ENCODE measurements at places on chromosomes 3 and 15.

DNA sequence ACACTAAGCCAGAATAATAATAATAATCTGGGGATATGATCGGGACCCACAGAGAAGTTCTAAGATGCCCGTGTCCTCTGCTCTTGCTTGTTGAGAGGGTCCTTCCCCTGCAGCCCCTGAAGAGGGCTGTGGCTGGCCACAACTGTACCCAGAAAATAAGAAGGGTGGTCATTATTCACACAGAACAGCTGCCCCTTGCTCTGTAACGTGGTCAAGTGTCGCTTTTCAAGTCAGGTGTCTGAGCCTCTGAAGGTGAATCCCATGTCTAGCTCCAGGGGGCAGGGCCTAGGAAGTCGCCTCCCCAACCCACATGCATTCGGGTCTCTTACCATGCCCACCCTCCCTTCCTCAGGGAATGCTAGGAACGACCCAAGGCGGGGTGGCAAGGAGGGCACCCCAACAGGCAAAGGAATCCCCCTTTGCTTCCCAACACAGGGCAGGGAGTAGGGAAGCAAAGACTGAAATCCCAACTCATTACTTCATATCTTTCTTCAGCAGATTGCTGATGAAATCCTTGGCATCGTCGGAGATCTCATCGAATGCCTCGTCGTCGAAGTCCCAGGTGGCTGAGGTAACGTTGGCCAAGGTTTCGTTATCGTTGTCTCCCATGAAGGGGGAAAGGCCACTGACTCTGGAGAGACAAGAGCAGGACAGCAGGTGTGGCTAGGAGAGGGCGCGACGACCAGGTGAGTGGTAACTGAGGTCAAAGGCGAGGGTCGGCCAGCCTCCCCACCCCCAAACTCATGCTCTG, 44.3 kb upstream of the HACD2 start:
- DNase-seq = no peak

- no peak for DNase-seq
Observed at GRCh38 chr3:35971686-35972085, 332.4 kb downstream of the ARPP21 start.

DNA sequence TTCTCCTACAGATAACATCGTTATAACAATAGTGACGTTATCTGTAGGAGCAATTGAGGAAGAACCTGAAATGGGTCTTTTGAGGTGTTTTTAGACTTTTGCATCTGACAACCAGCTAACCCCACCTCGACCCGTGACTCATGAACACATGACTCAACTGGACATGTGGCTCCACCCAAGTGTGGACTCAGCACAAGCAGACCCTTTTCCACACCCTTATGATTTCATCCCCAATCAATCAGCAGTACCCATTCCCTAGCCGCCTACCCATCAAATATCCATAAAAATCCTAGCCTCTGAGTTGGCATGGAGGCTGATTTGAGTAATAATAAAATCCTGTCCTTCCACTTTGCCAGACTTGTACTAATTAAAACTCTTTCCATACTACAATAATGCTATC, 255.4 kb downstream of the ARPP21 start:
- DNase-seq = no peak

DNA sequence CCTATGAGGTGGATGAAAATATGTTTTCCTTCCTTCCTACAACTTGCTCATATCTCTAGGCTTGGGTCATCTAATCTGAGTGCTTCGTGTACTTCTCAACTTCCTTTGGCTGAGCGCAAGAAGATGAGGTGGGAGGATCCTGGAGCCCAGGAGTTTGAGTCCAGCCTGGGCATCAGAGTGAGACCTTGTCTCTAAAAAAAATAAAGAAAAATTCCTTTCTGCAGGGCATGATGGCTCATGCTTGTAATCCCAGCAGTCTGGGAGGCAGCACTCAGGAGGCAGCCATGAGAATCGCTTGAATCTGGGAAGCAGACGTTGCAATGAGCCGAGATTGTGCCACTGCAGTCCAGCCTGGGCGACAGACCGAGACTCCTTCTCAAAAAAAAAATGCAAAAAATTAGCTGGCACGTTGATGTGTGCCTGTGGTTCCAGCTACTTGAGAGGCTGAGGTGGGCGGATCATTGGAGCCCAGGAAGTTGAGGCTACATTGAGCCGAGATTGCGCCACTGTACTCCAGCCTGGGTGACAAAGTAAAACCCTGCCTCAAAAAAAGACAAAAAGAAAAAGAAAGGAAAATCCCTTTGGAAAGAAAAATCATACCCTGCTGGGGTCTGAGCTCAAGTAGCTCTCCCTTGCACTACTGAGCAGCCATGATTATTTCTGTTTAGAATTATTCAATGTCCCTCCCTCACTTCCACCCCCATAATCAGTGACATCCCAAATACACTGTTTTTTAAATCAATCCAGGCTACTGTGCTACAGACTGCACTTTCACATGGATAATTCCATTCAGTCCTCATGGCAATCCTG, 28.0 kb upstream of the RAB11A start:
- no peak for DNase-seq

- no peak for DNase-seq
Observed at GRCh38 chr3:170469151-170470062, 50.7 kb downstream of the CLDN11 start.

- DNase-seq = no peak
Observed at GRCh38 chr15:39079296-39079847, 501.5 kb upstream of the THBS1 start.

- no peak for DNase-seq
Observed at GRCh38 chr3:32280262-32280910, 41.9 kb downstream of the CMTM8 start.

DNA sequence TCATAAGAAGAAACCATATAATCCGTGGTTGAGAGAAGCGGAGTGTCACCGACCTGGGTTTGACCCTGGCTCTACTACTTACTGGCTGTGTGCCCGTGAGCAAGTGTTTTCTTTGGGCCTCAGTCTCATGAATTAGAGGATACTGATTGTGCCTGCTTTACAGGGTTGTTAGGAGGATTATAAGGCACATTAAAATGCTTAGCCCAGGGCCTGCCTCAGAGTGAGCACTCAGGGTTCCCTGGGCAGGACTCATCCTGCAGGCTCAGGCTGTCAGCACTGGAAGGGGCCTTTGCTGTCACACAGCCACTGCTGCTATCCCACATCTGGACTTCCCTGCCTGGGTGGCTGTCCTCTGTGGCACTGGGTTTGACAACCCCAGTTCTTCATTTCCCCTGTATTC, 4.7 kb downstream of the PLA2G4F start:
- DNase-seq = no peak

GRCh38 chr15:49232236-49232806, 62.3 kb downstream of the GALK2 start:
- no peak for DNase-seq

DNA sequence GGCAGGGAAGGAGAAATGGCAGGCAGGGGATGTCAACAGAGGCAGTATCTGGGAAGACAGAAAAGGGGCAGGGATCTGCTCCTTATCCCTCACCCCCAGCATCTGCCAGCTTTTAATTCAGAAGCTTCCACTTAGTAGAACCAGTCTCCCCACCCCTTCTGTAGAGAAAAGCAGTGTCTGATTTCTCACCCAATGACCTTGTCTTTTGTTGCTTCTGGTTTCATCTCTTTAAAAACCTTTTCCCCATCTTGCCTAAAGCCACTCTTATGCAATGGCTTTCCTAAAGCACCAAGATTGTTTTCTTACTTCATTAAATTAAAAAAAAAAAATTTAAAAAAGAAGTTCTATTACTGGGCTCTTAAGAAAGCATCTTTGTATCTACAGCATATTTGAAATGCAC, 27.8 kb downstream of the ARHGEF3 start:
- DNase-seq = no peak

DNA sequence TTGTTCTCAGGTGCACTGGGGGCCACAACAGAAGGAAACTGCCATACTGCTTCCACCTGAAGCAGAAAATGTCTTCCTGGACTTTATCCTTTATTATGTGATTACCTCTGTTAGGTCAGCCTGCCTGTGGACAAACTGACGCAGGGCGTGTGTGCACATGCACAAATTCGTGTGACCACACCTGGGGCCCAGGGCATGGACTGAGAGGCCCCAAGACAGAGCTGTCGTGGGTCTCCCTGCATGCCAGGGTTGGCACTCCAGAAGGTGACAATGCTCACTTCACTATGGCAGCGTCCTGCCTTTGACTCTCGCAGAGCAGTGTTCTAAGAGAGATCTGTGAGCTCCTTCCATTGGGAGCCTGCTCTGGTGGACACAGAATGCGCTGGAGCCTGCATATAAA, 34.5 kb downstream of the CCDC12 start:
- DNase-seq = no peak

GRCh38 chr3:37712918-37713817, 148.5 kb upstream of the CTDSPL start:
- DNase-seq = no peak

DNA sequence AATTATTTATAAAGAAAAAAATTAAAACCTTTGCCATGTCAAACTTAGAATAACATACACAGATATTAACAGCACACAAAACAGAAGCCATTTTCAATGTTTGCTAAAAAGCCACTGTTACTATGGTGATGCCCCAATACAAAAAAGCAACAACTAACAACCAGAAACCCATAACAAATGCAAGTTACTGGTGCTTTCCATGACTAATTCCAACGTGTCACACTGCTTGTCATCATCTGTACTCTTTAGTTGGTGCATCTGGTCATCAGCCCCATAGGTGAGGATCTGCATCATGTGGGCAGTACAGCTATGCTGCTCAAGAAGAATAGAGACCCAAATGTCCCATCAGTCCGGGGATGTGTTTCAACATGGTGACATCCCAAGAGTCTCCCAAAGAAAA, 52.8 kb downstream of the ATP8B4 start:
- DNase-seq = no peak

DNA sequence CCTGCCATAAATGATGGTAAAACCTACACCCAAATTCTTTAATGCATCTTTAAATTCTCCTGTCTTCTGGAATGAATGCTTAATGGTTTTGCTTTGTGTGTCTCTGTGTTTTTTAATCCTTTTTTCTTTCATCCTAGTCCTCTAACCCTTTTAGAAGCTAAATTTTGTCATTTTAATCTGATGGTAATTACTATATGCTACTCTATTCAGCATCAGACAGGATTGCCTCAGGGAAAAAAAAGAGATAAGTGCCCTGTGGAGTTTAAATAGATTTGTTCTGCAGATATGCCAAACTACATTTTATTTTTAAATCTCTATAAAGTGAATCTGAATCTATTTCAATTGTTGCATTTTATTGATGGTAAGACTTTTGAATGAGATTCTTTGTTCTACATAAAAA, 966.8 kb downstream of the NSUN3 start:
- no peak for DNase-seq

GRCh38 chr15:85745023-85745422, 49.7 kb downstream of the KLHL25 start:
- no peak for DNase-seq

DNA sequence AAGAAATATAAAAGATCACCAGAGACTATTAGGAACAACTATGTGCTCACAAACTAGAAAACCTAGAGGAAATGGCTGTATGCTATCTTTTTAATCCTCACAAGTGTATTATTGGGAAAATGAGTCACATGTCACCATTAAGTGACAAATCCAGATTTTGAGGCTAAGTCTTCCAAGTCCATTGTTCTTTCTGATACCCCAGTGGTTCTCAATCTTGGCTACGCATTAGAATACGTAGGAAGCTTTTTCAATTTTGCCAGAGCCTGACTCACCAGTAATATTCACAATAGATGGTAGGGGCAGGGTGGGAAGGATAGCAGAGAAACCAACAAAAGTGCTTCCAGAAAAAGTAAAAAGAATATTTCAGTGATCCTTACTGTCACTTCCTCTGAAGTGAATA, 117.0 kb downstream of the FILIP1L start:
- no peak for DNase-seq

DNA sequence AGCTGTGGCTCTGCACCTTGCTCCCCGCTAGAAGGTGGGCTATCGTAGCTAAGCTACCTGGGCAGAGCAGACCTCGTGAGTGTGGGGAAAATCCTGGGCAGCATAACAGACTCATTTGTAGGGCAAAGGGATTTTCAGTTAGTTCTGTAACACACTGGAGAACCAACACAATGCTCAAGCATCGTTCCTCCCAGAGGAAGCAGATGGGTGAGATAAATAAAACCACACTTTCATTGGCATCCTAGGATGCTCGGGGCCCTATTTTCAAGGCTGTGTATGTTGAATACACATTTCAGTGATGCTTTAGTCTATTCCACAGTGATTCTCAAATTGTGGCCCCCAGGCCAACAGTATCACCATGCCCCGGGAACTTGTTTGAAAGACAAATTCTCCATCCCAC, 20.0 kb downstream of the LIPC start:
- no peak for DNase-seq

GRCh38 chr3:59424268-59425010, 374.6 kb upstream of the CFAP20DC start:
- no peak for DNase-seq
